ENCODE measurements at places on chromosomes 2 and 18. TPM values are rescaled to one million over a fixed set of nuclear protein-coding genes. Genes with fewer than 3 reads are reported as not detected.

- no peaks in the 10 kb centered on the region for H3K4me1 ChIP-seq
- peaks cover 12% of the 10 kb centered on the region for H3K36me3 ChIP-seq
- H3K27me3 ChIP-seq = no peaks in the 10 kb centered on the region
- DNase-seq = no peak
- H3K4me3 ChIP-seq = no peak overlapping the region
- no peak overlapping the region for H3K27ac ChIP-seq
Measured at GRCh38 chr2:171811245-171811628, 82.8 kb downstream of the SLC25A12 start.

GRCh38 chr2:106142683-106143082, 51.4 kb downstream of the UXS1 start:
- H3K27ac ChIP-seq = no peak overlapping the region
- H3K4me3 ChIP-seq = no peak overlapping the region
- no peak for DNase-seq
- peaks cover 8% of the 10 kb centered on the region for H3K36me3 ChIP-seq

GRCh38 chr18:25737710-25738311, 352.6 kb downstream of the SS18 start:
- no peak for DNase-seq
- H3K36me3 ChIP-seq = no peaks in the 10 kb centered on the region
- no peak overlapping the region for H3K27ac ChIP-seq
- no peak overlapping the region for H3K4me3 ChIP-seq

GRCh38 chr2:159684796-159685195, 27.5 kb upstream of the MARCHF7 start:
- no peak for DNase-seq
- H3K4me3 ChIP-seq = no peak overlapping the region
- H3K36me3 ChIP-seq = no peaks in the 10 kb centered on the region
- no peaks in the 10 kb centered on the region for H3K4me1 ChIP-seq
- no peak overlapping the region for H3K27ac ChIP-seq

Gene CPO
- not detected for total RNA-seq

DNA sequence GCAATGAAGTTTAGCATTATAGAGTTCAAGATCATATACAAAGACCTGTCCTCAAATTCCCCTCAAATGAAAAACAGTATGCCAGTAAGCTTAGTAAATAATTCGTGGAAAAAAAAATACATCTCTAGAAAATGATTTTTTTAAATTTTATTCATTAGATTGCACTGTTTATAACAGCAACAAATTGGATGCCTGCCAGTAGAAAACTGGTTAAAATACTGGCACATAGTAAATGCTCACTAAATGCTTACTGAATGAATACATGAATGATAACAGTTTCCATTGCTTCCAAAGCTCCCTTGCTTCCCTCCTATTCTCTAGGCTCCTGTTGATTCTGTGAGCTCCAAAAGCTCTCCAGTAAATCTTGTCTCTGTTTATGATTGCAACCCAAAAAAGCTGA, 25.5 kb upstream of the SEH1L start:
- no peaks in the 10 kb centered on the region for H3K4me1 ChIP-seq
- H3K27ac ChIP-seq = no peak overlapping the region
- no peaks in the 10 kb centered on the region for H3K27me3 ChIP-seq
- DNase-seq = no peak

DNA sequence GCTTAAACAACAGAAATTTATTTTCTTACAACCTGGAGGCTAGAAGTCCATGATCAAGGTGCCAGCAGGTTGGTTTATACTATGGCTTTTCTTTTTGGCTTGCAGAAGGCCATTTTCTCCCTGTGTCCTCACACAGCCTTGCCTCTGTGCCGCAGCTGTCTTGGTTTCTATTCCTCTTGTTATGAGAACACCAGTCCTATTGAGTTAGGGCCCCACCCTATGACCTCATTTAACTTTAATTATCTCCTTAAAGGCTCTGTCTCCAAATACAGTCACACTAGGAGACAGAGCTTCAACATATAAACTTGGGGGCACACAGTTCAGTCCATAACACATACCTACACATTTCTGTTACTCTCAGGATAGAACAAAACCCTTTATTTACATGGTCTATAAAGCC, 17.3 kb upstream of the RHOB start:
- H3K27me3 ChIP-seq = no peaks in the 10 kb centered on the region
- H3K4me3 ChIP-seq = no peak overlapping the region
- no peaks in the 10 kb centered on the region for H3K36me3 ChIP-seq
- peaks cover 15% of the 10 kb centered on the region for H3K4me1 ChIP-seq

GRCh38 chr2:16067444-16067843, 127.1 kb downstream of the MYCN start:
- H3K27ac ChIP-seq = no peak overlapping the region
- DNase-seq = no peak
- H3K4me3 ChIP-seq = no peak overlapping the region
- H3K27me3 ChIP-seq = no peaks in the 10 kb centered on the region
- H3K36me3 ChIP-seq = no peaks in the 10 kb centered on the region

DNA sequence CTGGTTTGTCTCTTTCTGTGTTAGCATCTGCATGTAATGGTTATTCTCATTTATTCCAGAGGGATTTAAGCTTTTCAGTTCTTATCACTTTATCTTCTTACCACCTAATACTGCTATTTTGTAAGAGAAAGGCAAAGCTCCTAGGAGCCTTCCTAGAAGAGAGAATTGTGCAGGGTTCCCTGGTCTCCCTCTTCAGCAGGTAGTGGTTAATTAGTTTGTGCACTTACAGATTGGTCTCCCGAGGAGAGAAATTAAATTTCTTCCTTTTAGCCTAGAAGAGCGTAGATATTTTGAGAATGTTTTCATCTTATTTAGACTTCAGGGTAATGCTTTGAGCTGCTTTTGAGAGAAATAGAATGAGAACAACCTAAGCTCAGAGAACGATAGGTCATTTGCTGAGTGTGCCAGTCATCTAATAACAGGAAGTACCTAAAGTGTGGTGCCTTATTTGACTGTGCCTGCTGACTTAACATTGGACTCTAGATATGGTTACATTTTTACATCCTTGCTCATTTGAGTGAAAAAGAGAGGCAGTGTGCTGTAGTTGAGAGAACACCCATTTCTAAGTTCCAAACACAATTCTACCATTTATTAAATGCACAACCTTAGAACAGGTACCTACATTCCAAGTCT, 651.4 kb downstream of the STK39 start:
- H3K4me1 ChIP-seq = no peaks in the 10 kb centered on the region
- H3K27me3 ChIP-seq = no peaks in the 10 kb centered on the region
- no peaks in the 10 kb centered on the region for H3K36me3 ChIP-seq
- no peak overlapping the region for H3K27ac ChIP-seq

Gene OTOF
- total RNA-seq = 0.69 TPM

GRCh38 chr2:25749676-25750075, 76.3 kb upstream of the DTNB start:
- H3K36me3 ChIP-seq = peaks cover 90% of the 10 kb centered on the region
- no peak overlapping the region for H3K27ac ChIP-seq
- H3K4me1 ChIP-seq = no peaks in the 10 kb centered on the region
- H3K4me3 ChIP-seq = no peak overlapping the region
- H3K27me3 ChIP-seq = no peaks in the 10 kb centered on the region

- no peaks in the 10 kb centered on the region for H3K4me1 ChIP-seq
- H3K27me3 ChIP-seq = no peaks in the 10 kb centered on the region
- DNase-seq = no peak
- no peak overlapping the region for H3K4me3 ChIP-seq
Measured at GRCh38 chr2:106789185-106789584, 96.8 kb downstream of the ST6GAL2 start.

- H3K4me3 ChIP-seq = no peak overlapping the region
- H3K27me3 ChIP-seq = no peaks in the 10 kb centered on the region
- H3K4me1 ChIP-seq = peaks cover 16% of the 10 kb centered on the region
- DNase-seq = no peak
- no peak overlapping the region for H3K27ac ChIP-seq
Measured at GRCh38 chr18:6566338-6566911, 151.7 kb upstream of the L3MBTL4 start.

DNA sequence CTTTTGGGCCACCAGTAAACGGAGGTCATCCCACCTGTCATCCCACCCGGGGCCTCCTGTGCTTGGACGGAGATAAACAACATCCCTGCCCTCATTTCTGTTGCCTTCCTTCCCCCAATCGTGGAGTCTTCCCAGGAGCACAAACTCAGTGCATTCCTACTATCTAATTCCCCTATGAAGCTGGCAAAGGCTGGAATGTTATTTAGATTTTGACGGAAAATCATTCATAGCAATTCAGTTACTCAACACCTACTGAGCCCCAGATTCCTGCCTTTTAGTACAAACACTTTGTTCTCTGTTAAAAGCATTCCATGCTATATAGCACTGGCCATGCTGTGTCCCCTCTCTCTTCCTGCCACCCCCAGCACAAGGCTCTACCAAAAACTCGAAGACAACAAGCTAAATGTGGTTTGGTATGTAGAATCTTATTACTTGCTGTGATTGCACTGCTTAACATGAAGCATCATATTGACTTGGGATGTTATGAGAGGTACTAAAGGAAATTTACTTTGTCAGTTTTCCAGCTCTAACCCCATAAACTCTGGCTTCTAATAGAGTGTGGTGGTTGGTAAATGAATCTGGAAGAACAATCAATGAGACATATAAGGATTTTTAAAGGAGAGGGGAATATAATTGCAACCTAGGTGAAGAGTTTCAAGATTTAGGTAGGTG, 32.3 kb upstream of the IMPA2 start:
- H3K4me3 ChIP-seq = no peak overlapping the region
- no peaks in the 10 kb centered on the region for H3K27me3 ChIP-seq
- DNase-seq = no peak
- peaks cover 29% of the 10 kb centered on the region for H3K4me1 ChIP-seq

GRCh38 chr2:186749219-186749618, 55.4 kb downstream of the FAM171B start:
- DNase-seq = no peak
- no peaks in the 10 kb centered on the region for H3K4me1 ChIP-seq
- H3K27me3 ChIP-seq = no peaks in the 10 kb centered on the region
- no peak overlapping the region for H3K27ac ChIP-seq

GRCh38 chr18:58958628-58959027, 94.0 kb downstream of the ZNF532 start:
- H3K36me3 ChIP-seq = peaks cover 29% of the 10 kb centered on the region
- DNase-seq = no peak
- no peak overlapping the region for H3K4me3 ChIP-seq
- H3K27me3 ChIP-seq = no peaks in the 10 kb centered on the region
- no peak overlapping the region for H3K27ac ChIP-seq

DNA sequence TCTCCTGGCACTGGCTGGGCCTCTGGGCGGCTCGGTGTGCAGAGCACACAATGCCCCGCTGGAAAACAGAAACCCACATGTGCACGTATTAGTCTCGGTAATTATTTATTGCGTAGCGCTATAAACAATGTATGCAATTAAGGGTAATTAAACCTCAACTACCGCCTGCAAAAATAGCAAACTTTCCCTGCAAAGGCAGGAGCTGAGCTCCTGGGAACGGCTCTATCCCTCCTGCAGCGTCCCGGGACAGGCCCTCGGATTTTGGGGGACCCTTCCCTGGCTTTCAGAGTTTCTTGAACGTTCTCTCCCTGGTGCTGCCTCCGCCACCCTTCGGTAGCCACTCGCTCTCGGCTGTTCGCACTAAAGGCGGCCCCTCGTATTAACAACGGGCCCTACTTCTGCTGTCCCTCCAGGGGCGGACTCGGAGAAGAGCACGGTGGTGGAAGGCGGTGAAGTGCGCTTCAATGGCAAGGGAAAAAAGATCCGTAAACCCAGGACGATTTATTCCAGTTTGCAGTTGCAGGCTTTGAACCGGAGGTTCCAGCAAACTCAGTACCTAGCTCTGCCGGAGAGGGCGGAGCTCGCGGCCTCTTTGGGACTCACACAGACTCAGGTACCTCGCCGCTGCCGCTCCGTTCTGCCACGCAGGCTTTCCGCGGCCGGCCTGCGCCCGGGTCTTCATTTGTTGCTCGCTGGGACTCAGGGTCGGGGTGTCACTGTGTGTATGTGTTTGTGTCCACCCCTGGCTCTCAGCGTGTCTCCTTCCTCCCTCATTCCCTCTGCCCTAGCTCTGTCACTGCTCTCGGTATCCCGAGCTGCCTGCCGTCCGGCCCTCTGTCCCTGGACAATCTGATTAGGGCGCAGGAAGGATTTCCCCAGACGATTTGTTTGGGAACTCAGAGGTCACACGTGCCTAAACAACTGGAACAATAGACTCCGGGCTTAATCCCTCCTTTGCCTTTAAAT, 1.2 kb downstream of the DLX1 start:
- no peak for DNase-seq
- no peak overlapping the region for H3K4me3 ChIP-seq
- peaks cover 100% of the 10 kb centered on the region for H3K27me3 ChIP-seq

Gene NT5DC4
- not detected for total RNA-seq

GRCh38 chr18:74171910-74172606, 23.7 kb downstream of the TIMM21 start:
- DNase-seq = no peak
- peak overlapping the region; percentile 48 for H3K27ac ChIP-seq
- H3K36me3 ChIP-seq = no peaks in the 10 kb centered on the region
- no peaks in the 10 kb centered on the region for H3K27me3 ChIP-seq
- peak overlapping the region; percentile 42 for H3K4me3 ChIP-seq

GRCh38 chr2:236554629-236555282, 14.9 kb upstream of the ACKR3 start:
- no peak for DNase-seq
- no peak overlapping the region for H3K27ac ChIP-seq
- no peaks in the 10 kb centered on the region for H3K36me3 ChIP-seq
- no peaks in the 10 kb centered on the region for H3K27me3 ChIP-seq

Gene CD226
- 5.8 TPM for total RNA-seq

Gene IL36G
- not detected for total RNA-seq

DNA sequence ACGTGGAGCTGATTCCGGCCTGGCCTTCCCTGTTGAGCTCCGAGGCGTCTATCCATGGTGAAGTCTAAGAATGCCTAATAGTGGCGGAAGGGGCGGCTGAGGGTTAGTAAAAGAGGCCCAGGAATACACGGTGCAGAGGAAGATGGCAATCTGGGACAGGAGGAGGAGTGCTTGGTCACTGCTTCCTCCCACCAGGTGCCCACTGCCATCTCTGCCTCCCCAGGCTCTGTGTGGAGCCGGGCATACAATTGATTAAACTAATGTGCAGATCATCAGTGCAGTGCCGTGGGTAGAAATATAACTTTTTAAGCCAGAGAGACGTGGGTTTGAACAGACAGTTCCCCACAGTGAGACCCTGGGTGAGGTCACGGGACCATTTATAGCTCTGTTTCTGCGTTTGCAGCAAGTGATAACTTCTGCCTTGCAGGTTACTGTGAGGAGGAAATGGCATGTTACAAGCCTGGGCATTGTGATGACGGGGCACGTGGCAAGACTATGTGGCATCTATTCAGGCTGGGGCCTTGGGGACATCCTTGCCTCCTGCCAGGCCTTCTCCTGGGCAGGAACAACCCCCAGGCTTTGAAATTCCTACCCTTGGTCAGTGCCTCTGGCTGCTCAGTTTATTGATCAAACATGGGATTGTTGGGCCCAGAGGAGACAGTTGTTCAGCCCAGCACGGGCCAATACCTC, 204.9 kb downstream of the ASB1 start:
- DNase-seq = no peak
- H3K4me3 ChIP-seq = no peak overlapping the region
- H3K4me1 ChIP-seq = no peaks in the 10 kb centered on the region
- H3K27me3 ChIP-seq = no peaks in the 10 kb centered on the region
- no peak overlapping the region for H3K27ac ChIP-seq

Data from upper lobe of right lung (tissue), 1 donor.